ENCODE measurements at places on chromosomes 6 and 20.

DNA sequence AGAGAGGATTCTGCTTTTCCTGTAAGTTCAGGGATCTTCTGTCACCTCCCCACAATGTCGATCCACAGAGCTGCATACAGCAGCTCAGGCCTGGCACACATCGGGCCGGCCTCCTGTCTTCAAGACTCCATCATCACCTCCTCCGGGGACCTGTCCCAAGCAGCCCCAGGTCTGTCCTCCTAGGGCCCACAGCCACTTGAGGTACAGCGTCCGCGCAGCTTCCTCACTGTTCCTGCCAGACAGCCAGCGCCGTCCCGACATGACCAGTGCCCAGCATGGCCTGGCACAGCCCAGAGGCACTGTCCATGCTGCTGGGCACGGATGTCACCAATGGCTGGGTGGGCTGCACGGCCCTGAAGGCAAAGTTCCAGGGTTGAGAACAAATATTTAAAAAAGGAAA is 101.6 kb downstream of the DLL1 start:
- no peak for DNase-seq

DNA sequence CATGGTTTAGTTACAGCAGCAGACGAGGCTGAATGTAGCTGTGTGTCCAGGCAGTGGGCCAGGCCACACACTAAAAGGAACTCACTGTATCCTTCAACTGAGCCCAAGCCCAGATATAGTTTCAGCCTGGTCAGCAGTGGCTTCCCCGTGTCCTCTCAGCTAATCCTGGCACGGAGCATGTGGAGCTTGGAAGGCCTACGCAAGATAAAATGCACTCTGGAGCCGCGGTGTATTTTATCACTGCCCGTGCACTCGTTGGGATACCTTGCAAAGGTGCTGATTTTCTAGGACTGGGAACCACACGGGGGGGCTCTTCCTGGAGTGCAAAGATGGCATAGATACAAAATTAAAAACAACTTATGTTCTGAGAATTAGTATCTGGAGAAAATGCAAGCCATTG is 48.4 kb upstream of the IYD start:
- no peak for DNase-seq

- DNase-seq, result no peak
Measured at GRCh38 chr6:137019476-137020272, 25.1 kb downstream of the IL20RA start.

DNA sequence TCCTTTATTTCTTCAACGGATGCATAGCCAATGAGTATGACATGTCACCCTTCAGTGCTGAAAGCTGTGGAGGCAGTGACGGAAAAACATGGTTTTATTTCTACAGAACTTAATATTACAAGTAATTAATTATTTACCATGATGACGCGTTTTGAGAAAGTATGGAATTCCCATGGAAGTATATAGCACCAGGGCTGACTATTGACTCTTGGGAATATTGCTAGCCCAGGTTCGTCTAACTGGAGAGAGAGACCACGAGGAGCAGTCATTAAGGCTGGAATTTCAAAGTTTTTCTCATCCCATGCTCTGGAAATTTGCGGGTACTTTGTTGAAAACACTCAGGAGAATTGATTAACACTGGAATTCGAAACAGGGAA is 155.2 kb upstream of the PRSS16 start:
- no peak for DNase-seq

DNA sequence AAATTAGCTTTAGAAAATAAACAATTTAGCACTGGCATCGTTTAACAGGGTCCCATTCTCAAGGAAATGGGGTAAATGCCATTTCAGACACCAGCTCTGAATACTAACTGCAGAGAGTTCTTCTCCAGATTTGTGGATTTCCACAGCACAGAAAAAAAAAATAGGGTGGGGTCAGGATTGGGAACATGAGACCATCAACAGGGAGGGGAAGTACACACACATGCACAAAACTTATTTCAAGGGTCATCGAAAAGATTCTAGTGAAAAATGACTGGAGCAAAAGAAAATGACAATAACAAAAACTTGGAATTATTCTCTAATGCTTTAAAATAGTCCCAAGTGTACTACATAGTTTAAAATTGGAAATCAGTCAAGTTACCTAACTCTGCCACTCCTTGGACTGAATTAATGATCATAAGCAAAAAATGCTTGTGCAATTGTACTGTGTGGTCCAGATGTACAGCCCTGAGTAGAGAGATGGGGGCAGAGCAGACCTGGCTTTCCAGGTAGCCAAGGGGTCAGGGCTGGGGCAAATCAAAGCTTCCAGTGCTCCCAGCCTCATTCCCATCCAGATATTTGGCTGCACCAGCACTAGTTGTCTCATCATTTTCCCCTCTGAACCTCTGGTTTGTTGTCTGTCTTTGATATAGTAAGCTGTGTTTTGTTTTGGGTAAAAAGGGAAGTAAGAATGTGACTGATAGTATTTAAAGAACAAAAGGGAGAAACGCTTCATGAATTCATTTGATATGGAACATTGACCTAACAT is 152.4 kb downstream of the SOBP start:
- no peak for DNase-seq

DNA sequence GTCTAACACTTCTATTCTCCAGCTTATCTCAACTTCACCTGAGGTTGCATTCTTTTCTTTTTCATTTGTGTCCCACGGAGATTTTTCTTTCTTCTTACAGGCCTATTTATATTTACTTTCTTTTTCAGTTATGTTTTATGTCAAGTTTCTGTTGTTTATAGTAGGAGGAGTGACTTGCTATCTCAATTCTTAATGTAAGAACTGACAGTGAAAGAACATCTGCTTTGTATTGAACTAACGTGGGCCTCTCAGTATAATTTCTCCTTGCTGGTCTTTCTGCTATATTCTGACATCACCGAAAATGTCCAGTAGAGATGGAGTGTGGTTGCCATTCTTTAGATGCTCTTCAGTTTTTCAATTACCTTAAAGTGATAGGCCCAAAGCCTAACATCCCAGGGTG is 521.7 kb downstream of the EPM2A start:
- DNase-seq, result no peak

GRCh38 chr6:781350-781961 is 88.5 kb upstream of the EXOC2 start:
- no peak for DNase-seq

- no peak for DNase-seq
Measured at GRCh38 chr20:33999025-33999649, 5.4 kb downstream of the RALY start.

- no peak for DNase-seq
Measured at GRCh38 chr6:89282749-89283148, 32.4 kb downstream of the GABRR2 start.

Data from activated effector memory CD4-positive, alpha-beta T cell treated with Interleukin-2 at 50 U/mL for 16 hours (primary cell).